Stimulated activated CD4-positive, alpha-beta T cell treated with anti-CD3 and anti-CD28 coated beads, Interleukin-1b, Interleukin-23, amount 100 ng/mL, for 24 hours (primary cell): ENCODE measurements at places on chromosomes 3 and 15.

DNA sequence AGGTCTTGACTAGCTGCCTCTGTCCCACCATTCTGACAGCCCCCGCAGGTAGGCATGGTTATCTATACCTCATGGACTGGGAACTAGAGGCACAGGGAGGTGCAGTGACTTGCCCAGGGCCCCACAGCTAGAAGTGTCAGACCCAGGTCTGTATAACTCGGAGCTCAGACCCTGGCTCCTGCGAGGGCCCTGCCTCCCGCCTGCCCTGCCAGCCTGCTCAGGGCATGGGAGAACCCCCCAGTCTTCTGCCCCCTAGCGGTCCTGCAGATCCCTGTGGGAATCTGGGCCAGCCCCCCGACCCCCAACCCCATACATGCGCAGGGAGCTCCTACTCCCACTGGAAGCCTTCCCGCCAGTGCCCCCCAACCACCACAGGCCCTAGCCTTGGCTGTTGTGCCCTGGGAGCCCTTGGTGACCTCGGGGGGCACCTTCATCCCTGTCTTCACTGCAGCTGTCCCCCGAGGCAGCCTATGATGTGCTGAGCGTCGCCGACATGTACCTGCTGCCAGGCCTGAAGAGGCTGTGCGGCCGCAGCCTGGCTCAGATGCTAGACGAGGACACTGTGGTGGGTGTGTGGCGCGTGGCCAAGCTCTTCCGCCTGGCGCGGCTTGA lies 6.9 kb downstream of the ABTB1 start:
- DNase-seq = no peak

DNA sequence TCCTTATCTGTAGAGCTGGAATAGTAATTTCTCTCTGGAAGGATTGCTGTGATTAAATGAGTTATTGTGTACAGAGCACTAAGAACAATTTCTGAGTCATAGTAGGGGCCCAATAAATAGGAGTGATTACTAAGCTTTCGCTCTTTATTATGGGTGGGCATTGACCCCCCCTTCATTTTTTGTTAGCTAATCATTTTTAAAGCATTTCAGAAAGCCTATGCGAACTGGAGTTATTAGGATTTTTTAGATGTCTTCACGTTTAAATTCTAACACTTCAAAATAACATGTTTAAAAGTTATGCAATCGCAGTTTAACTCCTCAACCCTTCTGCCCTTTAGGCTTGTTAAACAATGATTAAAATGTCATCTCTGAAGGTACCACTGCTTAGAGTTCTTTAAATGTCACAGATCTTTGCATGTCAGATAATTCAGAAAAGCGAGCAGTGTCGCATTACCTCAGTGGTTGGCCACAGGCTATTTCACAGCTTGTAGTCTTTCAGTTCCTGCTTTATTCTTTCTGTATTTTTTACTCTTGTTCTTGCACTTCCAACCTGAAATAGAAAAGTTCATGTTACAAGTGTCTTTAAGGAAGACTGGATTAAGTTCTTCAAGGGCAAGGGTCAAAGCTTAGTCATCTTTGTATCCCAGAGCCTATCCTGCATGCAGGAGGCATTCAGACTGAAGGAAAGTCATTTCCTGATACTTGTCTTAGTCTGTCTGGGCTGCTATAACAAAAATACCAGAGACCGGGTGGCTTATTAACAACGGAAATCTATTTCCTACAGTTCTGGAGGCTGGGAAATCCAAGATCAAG lies 102.9 kb downstream of the FNDC3B start:
- no peak for DNase-seq

- DNase-seq = no peak
Observed at GRCh38 chr15:78453447-78453846, 15.4 kb downstream of the IREB2 start.

DNA sequence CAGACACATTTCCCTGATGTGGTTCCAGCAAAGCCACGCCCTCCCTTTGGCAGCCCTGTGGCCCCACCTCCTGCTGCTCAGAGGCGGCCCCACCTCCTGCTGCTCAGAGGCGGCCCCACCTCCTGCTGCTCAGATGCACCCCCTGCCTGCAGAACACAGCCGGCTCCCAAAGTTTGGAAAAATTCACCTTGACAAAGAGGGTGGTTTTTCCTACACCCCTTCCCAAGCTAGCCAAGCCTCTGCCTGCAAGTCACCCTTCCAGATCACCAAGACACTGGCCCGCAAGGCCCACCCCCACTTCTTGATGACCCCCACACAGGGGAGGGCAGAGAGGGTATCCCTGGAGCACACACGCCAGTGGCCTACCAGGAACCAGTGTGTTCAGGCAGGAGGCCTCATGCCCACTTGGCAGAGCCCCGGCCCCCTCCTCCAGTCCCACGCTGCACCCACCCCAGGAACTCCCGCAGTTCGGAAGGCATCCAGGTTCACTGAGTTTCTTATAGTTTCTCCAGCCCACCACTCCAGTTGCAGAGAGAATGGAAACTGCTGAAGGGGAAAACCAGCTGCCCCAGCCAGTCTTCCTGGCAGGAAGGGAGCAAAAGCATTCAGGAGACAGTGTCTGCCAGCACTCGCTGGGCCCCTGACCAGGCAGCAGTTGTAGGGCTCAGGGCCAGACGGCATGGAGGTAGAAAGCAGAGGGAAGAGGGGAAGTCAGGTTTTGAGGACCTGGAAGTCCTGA lies 2.3 kb upstream of the HAPLN3 start:
- no peak for DNase-seq

GRCh38 chr3:53581671-53582070 lies 87.3 kb downstream of the CACNA1D start:
- no peak for DNase-seq

DNA sequence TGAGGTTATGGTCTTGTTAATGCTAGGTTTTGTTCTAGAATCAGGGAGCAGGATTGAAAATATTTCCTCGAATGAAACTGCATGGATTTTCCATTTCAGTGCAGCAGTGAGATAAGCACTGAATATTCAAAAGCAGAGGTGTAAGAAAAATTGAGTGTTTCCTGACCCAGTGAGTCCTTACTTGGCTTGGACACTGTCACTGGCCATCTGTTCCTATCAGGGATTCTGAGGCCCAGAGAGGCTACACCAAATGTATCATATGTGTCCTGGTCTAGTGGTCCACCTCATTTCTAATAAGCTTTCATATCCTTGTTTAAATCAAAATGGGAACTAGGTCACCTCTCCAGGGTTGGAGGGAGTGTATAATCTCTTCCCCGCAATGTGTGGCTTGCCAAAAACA lies 61.1 kb upstream of the RAD18 start:
- no peak for DNase-seq

GRCh38 chr3:197317250-197317963 lies 19.0 kb upstream of the DLG1 start:
- no peak for DNase-seq

DNA sequence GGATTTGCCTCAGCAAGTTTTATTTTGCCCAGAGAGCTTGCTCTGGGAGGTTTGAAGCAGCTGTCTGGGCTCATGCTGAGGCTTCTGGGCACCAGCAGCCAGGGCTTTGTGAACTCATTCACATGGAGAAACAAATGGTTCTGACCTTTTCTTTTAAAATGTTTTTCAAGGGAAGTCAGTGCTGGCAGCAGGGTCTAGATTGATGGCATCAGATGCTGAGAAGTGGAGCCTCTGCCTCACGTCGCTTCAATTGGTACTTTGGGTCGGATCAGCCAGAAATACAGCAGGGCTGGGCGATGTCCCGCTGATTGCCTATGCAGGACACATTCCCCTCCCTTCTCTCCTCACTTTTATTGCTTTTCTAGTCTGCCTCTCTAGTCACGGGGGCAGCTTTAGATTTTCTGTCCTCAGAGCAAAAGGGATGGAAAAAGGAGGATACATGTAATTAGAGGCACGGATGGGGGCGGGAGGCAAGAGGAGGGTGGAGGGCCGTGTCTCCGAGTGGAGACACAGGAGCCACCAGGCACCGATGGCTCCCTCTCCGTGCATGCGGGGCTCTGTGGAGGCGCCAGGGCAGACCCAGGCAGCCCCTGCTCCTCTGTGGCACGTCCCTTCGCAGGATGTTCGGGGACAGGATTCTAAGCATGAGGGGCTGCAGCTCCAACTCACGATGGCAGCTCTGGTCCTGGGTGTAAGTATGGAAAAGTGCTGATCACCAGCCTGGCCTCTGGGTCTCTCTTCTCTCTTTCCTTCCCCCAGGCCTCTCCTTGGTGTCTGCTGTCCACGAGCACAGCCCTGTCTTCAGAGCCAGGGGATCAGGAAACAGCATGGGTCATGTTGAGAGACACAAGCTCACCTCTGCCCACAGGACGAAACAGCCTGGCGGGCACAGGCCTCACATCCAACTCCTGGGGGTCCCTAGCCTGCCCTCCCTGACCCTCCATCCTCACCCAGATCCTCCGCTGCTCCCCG lies 116.1 kb downstream of the FAM43A start:
- no peak for DNase-seq

GRCh38 chr3:100087198-100087597 lies 27.1 kb downstream of the FILIP1L start:
- no peak for DNase-seq
